ENCODE measurements at places on chromosomes 3 and 15.

DNA sequence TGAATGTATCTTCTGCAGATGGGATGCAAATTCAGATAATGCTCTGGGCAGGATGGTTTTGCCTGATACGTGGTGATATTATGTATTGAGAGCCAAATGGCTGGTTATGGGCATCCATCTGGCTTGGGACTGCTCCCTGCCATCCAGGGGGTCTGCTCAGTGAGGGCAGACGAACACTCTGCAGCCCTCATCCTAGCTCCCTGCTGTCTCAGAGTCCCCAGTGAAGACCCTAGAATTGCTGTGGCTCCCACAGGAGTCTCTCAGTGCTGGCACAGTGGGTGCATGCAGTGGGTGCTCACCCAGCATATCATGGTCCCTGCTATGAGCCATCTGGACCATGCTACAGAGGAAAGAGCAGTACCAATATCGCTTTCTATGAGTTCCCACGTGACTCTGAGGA lies 10.3 kb downstream of the CX3CR1 start:
- DNase-seq = no peak

DNA sequence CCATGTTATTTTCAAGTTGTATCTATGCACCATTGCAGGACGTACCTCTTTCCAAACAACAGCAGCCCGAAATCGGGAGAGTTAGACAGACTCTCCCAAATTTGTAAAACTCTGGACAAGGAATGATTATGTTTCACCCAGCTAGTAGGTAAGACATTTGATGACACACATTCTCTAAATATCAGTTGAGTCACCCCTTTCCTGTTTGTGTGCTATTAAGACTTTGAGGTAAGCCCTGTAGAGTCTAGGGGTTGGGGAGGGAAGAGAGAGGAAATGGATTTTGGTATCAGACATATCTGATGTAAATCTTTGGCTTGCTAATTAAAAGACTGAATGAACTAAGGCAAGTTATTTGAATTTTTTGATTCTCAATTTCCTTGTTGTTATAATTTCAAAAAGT lies 999.0 kb downstream of the TUSC7 start:
- DNase-seq = no peak

DNA sequence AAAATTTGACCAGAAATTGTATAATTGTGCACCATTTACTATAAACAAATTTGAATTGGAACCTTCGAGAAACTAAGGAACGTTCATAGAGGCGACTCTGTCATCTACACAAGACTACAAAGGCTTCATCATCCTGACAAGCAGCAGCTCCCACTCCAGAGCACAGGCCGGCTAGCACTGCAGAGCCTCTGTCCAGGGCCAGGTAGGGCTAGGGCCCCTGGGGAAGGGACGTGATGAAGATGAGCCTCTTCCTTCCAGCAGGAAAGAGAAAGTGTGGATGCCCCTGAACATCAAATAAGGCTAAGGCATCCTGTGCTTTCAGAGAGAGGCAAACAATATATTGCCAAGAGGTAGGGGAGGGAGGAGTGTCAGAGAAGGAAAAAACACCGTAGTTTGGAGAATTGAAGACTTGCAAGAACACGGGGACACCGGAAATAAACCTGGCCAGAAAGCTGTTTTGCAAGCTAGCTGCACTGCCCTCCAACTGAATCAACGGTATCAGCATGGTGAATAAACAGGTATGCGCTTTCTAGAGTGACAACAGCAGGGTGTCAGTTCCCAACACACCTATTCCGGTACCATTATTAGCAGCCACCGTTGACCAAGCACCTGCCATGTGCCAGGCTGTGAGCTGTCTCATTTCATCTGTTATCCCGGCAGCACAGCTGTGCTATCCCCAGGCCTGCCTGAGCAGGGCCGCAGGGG lies 12.4 kb downstream of the XXYLT1 start:
- DNase-seq = no peak

DNA sequence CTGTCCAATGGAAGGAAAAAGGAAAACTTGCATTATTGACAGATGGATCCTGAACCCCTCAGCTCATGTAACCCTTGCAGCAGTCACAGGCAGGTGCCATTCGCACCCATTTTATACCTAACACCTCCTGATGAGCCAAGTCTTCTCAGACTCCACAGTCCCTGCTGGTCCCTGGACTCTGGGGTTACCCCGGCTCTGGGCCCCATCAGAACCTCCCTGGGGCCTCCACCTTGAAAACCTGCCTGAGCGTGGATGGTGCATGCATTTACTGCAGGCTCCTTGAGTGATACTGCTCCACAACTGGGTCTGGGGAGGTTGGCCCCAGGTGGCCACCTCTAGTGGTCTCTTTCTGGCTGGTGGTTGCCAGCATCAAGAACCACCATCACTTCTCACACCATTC lies 15.9 kb upstream of the DOCK3 start:
- DNase-seq = no peak

DNA sequence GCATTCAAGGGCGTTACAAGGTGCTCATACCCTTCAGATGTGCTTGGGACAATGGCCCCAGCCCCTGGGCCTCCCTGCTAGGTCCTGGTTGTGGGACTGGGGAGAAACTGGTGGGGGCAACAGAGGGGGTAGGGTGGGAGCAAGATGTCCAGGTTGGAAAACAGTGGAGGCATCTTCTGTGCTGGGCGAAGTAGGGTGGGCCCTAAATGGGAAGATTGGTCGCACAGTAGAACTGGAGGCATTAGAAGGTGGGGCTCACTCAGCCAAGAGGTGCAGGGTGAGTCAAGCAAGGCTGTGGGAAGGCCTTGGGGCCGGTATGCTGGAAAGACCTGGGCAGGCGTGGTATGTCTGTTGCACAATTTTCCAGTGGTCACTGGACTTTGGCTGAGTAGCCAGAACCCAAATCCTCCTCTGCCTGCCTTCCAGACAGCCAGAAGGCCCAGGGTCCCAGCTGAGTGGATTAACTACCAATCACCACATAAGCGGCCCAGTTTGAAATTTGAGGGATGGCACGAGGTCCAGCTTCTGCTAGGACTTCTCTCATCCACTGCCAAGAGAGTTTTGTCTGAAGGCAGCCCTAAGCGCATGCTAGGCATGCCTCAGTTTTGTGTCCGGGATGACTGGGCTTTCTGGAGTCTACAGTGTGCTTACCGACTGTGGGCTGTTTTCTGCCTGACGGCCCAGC lies 74.5 kb downstream of the LSM3 start:
- no peak for DNase-seq

Data from NCI-H187 (cell line).